Stimulated activated CD4-positive, alpha-beta T cell treated with anti-CD3 and anti-CD28 coated beads, Interleukin-4, amount 100 ng/mL, for 4 hours (primary cell): ENCODE measurements at places on chromosomes 6 and 20.

DNA sequence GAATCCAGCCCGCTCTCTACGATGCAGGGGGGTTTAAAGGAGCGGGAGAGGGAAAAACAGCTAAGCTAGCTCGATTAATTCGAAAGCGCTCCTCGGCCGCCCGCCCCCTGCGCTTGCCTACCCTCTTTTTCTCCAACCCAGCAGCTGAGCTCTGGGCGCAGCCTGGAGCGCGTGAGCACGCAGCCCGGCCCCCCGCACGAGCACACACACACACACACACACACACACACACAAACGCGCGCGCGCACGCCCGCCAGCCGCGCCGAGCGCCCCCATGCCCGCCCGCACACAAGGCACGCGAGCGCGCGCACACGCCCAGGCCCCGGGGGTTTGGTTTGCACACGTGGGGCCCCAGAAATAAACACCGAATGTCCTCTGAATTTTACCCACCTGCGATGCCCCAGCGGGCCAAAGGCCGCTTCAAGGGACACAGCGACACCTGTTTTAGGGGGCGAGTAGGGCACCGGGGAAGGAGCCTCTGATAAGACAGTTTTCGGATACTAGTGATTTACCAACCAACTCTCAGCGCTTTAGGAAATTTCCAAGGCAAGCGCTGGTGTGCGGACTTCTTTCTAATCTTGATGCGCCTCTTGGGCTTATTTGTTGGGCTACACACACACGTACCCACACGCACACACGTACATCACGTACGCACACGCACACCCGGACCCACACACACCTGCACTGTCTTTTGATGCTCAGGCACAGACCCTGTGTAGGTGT is 802 bp upstream of the NRN1 start:
- peak; percentile 7 for DNase-seq

- DNase-seq, result no peak
Measured at GRCh38 chr6:163335671-163336545, 78.6 kb upstream of the QKI start.

DNA sequence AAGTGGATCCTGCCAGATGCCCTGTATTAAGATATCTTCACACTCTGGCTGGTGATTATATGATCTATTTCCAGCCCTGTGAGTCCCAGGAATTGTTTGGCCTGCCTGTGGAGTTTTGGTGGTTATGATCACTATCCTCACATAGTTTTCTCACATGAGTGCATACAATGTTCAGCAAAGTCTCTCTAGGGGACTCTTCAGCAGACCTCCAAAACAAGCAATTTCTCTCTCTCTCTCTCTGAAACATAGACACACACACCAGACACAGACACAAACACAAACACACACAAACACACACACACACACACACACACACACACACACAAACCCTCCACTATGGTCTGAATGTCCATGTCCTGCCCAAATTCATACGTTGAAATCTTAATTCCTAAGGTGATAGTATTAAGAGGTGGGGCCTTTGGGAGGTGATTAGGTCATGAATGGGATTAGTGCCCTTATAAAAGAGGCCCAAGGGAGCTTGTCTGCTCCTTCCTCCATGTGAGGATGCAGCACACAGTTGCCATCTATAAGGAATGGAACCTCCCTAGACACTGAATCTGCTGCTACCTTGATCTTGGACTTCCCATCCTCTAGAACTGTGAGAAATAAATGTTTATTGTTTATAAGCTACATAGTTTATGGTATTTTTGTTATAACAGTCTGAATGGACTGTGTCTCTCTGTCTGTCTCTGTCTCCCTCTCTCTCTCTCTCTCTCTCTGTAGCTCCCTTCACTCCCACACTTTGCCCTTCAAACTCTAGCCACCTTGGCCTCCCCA is 22.0 kb upstream of the SYNJ2 start:
- no peak for DNase-seq

GRCh38 chr20:34473262-34473883 is 42.8 kb upstream of the DYNLRB1 start:
- DNase-seq, result peak; percentile 5

DNA sequence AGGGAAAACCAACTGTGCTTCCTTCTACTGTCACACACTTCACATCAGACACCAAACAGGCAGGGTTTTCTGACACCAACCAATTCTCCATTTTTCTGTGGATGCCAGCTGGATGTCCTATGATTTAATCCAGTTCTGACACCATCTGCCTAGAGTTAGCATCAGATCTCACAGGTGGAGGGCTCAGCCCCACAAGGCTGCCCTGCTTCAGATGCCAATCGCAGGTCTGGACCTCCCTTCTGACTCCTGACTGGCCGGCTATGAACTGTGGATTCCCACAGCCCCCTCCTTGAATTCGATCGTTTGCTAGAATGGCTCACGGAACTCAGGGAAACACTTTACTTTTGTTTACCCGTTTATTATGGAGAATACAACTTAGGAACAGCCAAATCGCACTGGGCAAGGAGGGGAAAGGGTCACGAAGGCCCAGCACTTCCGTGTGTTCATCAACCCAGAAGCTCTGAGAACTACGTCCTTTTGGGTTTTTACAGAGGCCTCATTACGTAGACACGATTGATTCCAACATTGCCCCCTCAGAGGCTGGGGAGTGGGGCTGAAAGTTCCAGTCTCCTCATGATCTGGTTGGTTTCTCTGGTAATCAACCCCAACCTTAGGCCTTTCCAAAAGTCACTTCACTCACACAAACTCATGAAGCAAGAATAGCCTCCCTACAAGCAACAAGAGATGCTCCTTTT is 25.4 kb upstream of the MAS1 start:
- DNase-seq, result no peak

GRCh38 chr6:134719911-134720310 is 230.0 kb downstream of the ALDH8A1 start:
- DNase-seq, result no peak

GRCh38 chr6:124599656-124600055 is 362.6 kb upstream of the RNF217 start:
- no peak for DNase-seq
